Temporal lobe (tissue), 4 donors: ENCODE measurements at places on chromosomes 3 and 15. TPM values are rescaled to one million over a fixed set of nuclear protein-coding genes. Genes with fewer than 3 reads are reported as not detected.

Gene FEZF2
- 15.2 TPM for total RNA-seq

Gene SLC2A2
- not detected for total RNA-seq

Gene GRAMD2A
- total RNA-seq = 0.49 TPM

Gene CCDC33
- 0.25 TPM for total RNA-seq

Gene GRK7
- total RNA-seq = 0.25 TPM

Gene GOLGA6L25
- total RNA-seq = not detected

Gene CISH
- total RNA-seq = 0.74 TPM

Gene HIGD2B
- total RNA-seq = not detected

Gene SLC6A1
- 54.6 TPM for total RNA-seq

Gene P2RY13
- total RNA-seq = 1.5 TPM

Gene GNAT1
- total RNA-seq = not detected

Gene DISP2
- total RNA-seq = 20.9 TPM

Gene MORC1
- under 0.01 TPM for total RNA-seq

Gene ACVR2B
- 32.9 TPM for total RNA-seq

Gene CACNA2D3
- total RNA-seq = 23.4 TPM

Gene AP3S2
- 34.9 TPM for total RNA-seq

Gene AGTR1
- 0.49 TPM for total RNA-seq

Gene NKTR
- total RNA-seq = 93.7 TPM

Gene GATM
- total RNA-seq = 120 TPM

Gene BTD
- 18.4 TPM for total RNA-seq

Gene CTDSPL
- total RNA-seq = 11.8 TPM

Gene TTC23
- total RNA-seq = 6.1 TPM

Gene ITIH4
- total RNA-seq = 2.2 TPM

Gene CADM2
- total RNA-seq = 63.7 TPM

Gene UNC13C
- 10.8 TPM for total RNA-seq

Gene MASP1
- total RNA-seq = 42.0 TPM

Gene ASB14
- not detected for total RNA-seq

Gene FBXW12
- 1.5 TPM for total RNA-seq

Gene PAQR5
- total RNA-seq = 1.5 TPM

Gene SLC22A14
- 0.25 TPM for total RNA-seq

Gene TMOD2
- total RNA-seq = 208 TPM

Gene BTBD1
- total RNA-seq = 136 TPM

Gene CD86
- total RNA-seq = 1.2 TPM

Gene LRRC28
- total RNA-seq = 30.0 TPM

Gene DOCK3
- 49.9 TPM for total RNA-seq

Gene RNF123
- total RNA-seq = 22.6 TPM

Gene KCNMB3
- 1.7 TPM for total RNA-seq

Gene HCLS1
- 0.74 TPM for total RNA-seq

Gene KNG1
- total RNA-seq = not detected

Gene ABCF3
- 38.4 TPM for total RNA-seq

Gene FGF7
- total RNA-seq = 1.2 TPM

Gene DCLK3
- total RNA-seq = 2.7 TPM

Gene DUOX1
- total RNA-seq = not detected

Gene DAZL
- not detected for total RNA-seq

Gene TMC3
- total RNA-seq = 0.25 TPM

Gene SI
- total RNA-seq = not detected

Gene CNTN3
- total RNA-seq = 28.3 TPM

Gene KLF15
- total RNA-seq = 1.7 TPM

Gene TMEM266
- total RNA-seq = 3.2 TPM

Gene GLDN
- 2.7 TPM for total RNA-seq

Gene CCR9
- total RNA-seq = not detected

Gene LRRIQ4
- total RNA-seq = 0.49 TPM

Gene LINGO1
- total RNA-seq = 46.2 TPM

Gene FBXO40
- under 0.01 TPM for total RNA-seq

Gene MRPS25
- total RNA-seq = 15.2 TPM

Gene HHLA2
- not detected for total RNA-seq

Gene RPP14
- 13.3 TPM for total RNA-seq

Gene CLDN16
- total RNA-seq = 0.25 TPM
